ENCODE measurements at places on chromosomes 1 and 21.

DNA sequence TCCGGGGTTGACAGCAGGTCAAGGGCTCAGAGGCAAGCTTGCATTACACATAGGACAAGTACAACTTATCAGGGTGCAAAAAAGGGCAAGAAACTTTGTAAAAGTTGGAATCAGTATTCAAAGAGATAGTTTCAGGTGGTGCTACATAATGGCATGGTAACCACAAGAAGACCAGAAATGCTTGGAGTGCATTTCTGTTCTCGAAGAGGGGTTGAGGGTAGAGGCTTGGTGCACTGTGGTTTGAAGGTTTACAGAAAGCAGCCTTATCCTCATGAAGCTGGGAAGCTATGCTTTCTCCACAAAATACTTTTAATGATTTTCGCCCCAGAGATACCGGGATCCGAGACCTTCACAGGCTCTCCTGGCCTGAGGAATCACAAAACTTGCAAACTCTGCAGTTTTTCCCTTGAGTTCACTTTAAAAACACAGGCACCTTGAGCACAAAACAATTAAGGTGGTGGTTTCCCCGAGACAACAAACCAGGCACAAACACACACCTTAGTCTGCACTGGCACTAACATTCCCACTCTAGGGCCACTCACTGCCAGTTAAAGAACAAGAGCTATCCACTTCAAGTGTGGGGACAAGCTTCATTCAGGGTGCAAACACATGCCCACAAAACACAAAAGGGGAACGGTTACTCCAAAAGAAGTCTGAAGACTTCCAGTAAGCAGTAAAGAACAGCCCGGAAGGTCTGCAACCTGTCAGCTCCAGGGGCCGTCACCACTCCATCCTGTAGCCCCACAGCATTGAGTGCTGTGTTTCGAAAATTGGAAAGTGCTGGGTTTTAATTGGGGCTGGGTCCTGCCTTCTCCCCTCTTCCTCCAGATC lies 29.8 kb upstream of the NFIA start:
- no peak for DNase-seq

- DNase-seq: no peak
Measured at GRCh38 chr1:13723810-13724209, 23.8 kb downstream of the PRDM2 start.

DNA sequence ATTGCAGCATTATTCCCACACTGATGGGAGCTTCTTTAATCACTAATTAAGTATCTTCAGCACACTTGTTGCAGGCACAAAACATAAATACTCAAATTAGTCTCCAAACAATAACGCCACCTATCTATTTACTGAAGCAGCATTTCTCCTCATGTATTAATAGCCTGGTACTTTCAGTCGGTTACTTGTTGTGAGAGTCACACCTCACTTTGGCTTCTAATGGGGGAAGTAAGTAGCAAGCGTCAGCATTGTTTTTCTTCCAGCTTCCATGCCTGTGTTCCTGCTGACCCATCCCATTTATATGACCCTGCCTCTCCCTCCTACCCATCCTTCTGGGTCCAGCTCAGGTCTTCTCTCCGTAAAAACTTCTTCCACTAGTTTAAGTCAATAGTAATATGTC lies 31.9 kb upstream of the DENND1B start:
- no peak for DNase-seq

DNA sequence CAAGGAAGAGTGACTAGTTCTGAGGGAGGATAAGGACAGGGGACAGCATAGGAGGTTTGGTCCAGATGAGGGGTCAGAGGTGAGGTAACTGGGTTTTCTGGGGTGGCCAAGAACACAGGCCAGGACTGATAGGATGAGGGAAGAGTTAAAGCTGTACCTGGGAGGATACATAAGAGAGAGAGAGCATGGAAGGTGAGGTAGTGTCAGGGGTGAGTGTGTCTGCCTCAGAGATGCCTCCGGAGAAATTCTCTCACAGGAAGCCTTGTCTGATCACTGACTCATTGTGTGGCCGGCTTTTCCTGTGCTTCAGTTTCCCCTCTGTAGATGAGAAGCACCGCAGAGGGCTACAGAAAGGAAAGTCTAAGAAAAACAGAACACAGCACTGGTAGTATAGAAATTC lies 40.2 kb downstream of the FASLG start:
- no peak for DNase-seq

DNA sequence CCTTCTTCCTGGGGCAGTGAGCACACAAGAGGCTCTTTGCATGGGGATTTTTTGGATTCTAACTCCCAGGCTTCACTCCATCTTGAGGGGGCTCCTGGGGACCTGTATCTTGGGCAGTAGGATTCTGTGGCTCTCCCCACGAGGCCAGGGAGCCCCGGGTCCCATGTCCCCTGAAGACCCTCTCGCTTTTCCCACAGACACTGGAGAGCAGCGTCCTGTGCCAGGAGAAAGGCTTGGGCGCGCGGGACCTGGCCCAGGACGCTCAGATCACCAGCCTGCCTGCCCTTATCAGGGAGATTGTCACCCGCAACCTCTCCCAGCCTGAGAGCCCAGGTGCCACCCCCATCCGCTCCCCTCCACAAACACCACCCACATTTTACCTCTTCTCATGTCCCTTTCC lies 735 bp downstream of the CROCC start:
- no peak for DNase-seq

GRCh38 chr1:12458571-12458970 lies 159.4 kb downstream of the DHRS3 start:
- no peak for DNase-seq

DNA sequence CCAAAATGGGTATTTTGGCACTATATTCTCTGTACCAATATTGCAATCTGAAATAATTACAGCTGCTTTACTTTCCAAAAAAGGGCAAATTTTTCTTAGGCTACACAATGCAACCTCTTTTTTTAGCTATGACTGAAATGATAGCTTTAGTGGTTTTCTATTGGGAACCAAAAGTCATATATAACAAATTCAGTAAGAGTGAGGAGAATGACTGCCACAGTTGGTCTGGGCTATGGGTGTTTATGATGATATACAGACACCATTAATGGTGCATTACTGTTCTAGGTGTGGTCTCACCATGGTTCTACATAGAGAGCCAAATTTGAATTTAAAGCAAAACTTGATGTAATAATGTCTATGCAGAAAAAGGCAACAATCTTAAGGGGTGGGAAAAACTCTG lies 72.3 kb upstream of the PTBP2 start:
- DNase-seq: no peak

- DNase-seq: no peak
Measured at GRCh38 chr1:62356257-62356835, 37.1 kb upstream of the KANK4 start.

GRCh38 chr1:2559509-2560298 lies 3.5 kb downstream of the TNFRSF14 start:
- no peak for DNase-seq

DNA sequence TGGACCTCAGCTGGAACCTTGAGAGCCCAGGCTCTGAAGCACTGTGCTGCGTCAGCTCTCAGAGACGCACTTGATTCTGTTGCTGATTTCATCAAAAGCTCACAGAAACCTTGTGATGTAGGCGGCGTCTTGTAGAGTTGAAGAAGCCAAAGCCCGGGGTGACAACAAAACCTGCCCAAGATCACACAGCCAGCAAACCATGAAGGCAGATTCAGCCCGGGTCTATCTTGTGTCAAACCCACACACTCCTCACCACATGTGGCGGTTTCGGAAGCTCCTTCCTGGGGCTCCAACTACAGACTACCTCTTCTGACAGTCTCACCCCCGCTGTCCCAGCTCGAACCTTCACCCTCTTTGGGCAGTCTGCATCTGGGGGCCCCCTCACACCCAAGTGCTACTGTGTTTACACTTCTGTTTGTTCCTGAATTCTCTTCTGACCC lies 50.4 kb downstream of the TENT5C start:
- no peak for DNase-seq

GRCh38 chr1:38872401-38873026 lies 634 bp downstream of the MYCBP start:
- DNase-seq: no peak

- DNase-seq: no peak
Measured at GRCh38 chr1:93443454-93443853, 4.5 kb upstream of the FNBP1L start.

- DNase-seq: no peak
Measured at GRCh38 chr1:3711780-3712451, 40.3 kb upstream of the CCDC27 start.

- DNase-seq: no peak
Measured at GRCh38 chr1:4561205-4561604, 93.2 kb upstream of the AJAP1 start.

GRCh38 chr1:219875860-219876259 lies 52.5 kb downstream of the SLC30A10 start:
- DNase-seq: no peak

DNA sequence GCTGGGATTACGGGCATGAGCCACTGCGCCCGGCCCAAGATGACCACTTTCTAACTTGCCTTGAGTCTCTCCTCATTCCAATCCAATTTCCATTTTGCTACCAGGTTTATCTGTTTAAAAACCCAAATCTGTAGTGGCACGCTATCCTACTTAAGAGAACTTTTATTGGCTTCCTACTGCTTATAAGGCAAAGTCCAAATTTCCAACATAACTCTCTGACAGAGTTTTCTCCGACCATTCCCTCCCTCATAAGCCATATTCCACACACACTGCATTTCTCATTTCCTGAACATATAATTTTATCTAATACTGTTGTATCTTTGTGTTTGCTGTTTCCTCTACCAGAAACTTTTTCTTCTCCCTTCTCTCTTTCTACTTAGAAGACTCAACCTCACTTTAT lies 15.3 kb downstream of the SF3A3 start:
- DNase-seq: no peak

All from iPS DF 6.9 (cell line).